ENCODE measurements at places on chromosomes 12 and 14.

GRCh38 chr14:72618424-72618823 lies 275.5 kb downstream of the DPF3 start:
- DNase-seq = no peak

DNA sequence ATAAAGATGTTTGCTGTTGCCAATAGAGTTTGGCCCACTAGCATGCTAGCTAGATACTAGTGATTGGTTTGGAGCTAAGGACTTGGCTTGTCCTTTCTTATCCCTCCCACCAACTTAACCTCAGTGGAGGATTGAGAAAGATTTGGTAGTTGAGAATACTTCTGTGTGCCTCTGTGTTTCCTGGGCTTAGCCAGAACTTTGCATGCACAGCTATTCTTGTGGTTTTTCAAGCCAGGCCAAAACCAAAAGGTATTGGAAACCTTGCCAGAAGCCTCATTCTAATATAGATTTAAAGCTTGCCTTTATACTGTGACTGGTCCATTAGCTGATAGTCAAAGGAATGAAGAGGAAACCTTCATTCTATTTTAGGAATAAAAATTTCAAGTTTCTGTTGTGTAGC lies 188.5 kb downstream of the CCDC91 start:
- no peak for DNase-seq

GRCh38 chr12:21971344-21971743 lies 30.1 kb upstream of the ABCC9 start:
- DNase-seq = no peak

DNA sequence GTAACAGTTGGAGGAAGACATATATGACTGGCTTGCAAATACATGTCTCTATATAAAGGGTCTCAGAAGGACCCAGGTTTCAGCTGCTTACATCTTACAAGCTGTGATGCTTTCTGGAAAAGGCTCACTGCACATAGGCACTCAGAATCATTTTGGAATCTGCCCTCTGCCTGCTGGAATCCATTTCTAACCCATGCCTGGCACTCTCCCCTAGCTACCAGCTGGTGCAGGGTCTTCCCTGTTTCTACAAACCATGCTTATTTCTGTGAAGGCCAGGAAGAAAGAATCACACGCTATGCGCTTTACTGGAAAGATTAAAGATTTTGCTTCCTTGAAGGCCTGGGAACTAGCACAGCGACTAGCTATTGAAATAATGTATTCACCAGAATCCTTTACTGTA lies 151.3 kb downstream of the DICER1 start:
- DNase-seq = no peak

DNA sequence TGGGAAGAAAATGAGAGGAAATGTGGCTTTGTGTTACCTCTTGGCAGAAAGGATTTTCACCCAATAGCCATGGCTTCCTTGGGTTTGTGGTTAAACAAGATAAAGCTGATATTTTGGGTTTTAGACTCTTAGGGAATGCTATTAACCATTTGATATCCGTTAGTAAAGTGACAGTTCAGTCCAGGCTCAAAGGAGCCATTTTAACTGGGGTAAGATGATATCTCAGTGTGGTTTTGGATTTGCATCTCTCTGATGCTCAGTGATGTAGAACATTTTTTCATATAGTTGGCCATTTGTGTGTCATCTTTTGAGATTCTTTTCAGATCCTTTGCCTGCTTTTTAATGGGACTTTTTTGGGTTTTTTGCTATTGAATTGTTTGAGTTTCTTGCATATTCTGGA lies 30.1 kb downstream of the IFT43 start:
- DNase-seq = no peak
